Mesothelial cell of epicardium (in vitro differentiated cells): ENCODE measurements at places on chromosomes 1 and 21. TPM values are rescaled to one million over a fixed set of nuclear protein-coding genes. Genes with fewer than 3 reads are reported as not detected.

- H3K4me1 ChIP-seq, result peaks cover 9% of the 10 kb centered on the region
- no peak for DNase-seq
- peaks cover 25% of the 10 kb centered on the region for H3K36me3 ChIP-seq
- no peak overlapping the region for H3K27ac ChIP-seq
Observed at GRCh38 chr1:182890927-182891610, 51.9 kb downstream of the DHX9 start.

GRCh38 chr1:173191011-173191705 lies 16.0 kb downstream of the TNFSF4 start:
- H3K4me1 ChIP-seq, result peaks cover 14% of the 10 kb centered on the region
- no peaks in the 10 kb centered on the region for H3K27me3 ChIP-seq
- H3K36me3 ChIP-seq, result peaks cover 2% of the 10 kb centered on the region

- H3K27me3 ChIP-seq, result peaks cover 6% of the 10 kb centered on the region
- DNase-seq, result no peak
- H3K36me3 ChIP-seq, result no peaks in the 10 kb centered on the region
Observed at GRCh38 chr1:93001893-93002292, 40.6 kb upstream of the DIPK1A start.

S100A16 gene
- 22.1 to 24.8 TPM (median 22.4 TPM) in 3 replicates for total RNA-seq

POU3F1 gene
- 0.16 to 0.45 TPM (median 0.29 TPM) in 3 replicates for total RNA-seq

LIPI gene
- not detected in 3 replicates for total RNA-seq

DNA sequence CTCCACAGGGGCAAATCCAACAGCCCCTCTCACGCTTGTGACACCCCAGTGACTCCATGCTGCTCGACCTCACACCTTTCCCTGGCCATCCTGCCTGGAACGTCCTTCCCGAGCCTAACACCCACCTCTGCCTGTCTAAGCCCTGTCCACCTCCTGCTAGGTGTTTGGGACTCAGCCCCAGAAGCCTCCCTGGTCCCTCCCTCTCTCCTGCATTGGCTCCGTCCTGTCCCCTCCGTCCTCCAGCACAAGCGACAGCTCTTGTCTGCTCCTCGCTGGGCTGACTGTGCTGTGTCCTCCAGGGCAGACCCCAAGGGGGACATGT lies 102.0 kb upstream of the IFFO2 start:
- no peaks in the 10 kb centered on the region for H3K4me1 ChIP-seq
- H3K4me3 ChIP-seq, result no peak overlapping the region
- H3K27me3 ChIP-seq, result peaks cover 25% of the 10 kb centered on the region
- no peak overlapping the region for H3K27ac ChIP-seq
- H3K36me3 ChIP-seq, result peaks cover 3% of the 10 kb centered on the region
- DNase-seq, result no peak

ZFP69B gene
- total RNA-seq, result 8.3 to 9.0 TPM (median 8.6 TPM) in 3 replicates

SMPDL3B gene
- 7.4 to 8.8 TPM (median 8.4 TPM) in 3 replicates for total RNA-seq

DNA sequence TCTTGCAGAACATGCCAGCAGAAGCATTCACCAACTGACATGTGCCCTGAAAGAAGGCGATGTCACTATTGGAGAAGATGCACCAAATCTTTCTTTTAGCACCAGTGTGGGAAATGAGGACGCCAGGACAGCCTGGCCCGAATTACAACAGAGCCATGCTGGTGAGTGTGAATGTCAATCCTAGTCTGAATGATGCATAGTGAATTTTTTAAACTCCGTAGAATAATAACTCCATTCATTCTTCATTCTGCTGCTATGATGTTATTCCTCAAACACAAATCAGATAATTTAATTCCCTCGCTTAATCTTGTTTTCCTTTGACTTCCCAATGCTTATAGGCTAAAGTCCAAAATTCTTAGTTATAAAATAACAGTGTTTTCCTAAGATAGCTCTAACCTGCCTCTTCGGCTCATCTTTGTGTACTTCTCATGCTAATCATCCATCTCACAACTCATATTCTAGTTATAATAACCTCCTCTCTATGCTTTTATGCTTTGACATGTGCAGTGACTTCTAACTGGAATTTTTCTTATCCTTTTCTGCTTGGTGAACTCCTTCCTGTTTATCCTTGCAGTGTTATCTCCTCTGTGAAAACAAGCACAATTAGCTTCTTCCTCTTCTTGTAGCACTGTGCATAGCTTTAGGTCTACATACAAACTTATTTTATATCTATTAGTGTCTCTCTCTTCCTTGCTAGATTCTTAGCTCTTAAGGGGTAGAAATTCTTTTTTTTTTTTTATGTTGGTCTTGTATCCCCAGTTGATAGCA lies 14.4 kb downstream of the SDCCAG8 start:
- peak overlapping the region; percentile 92 for H3K27ac ChIP-seq
- peaks cover 15% of the 10 kb centered on the region for H3K36me3 ChIP-seq
- peaks cover 59% of the 10 kb centered on the region for H3K4me1 ChIP-seq
- no peak for DNase-seq
- no peaks in the 10 kb centered on the region for H3K27me3 ChIP-seq
